ENCODE measurements at places on chromosomes 6 and 20.

- DNase-seq = no peak
Measured at GRCh38 chr20:63706027-63706695, 1.6 kb downstream of the ARFRP1 start.

DNA sequence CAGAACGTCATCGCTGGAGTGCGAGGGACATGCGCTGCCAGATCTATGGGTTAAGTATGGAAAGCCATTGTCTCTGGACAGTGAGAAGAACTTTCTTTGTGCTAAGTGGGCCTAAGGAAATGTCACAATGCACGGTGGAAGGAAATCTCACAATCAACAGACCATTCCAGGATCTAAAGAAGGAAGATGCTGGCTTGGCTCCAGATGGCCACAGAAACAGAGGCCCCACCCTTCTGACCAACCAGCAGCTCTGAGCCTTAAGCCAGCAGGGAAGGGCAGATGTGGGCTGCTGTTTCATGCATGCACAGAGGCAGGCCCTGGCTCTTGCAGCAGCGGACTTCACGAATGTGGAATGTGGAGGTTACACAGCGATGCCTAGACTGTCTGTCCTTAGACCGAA lies 156.3 kb downstream of the SOBP start:
- no peak for DNase-seq

DNA sequence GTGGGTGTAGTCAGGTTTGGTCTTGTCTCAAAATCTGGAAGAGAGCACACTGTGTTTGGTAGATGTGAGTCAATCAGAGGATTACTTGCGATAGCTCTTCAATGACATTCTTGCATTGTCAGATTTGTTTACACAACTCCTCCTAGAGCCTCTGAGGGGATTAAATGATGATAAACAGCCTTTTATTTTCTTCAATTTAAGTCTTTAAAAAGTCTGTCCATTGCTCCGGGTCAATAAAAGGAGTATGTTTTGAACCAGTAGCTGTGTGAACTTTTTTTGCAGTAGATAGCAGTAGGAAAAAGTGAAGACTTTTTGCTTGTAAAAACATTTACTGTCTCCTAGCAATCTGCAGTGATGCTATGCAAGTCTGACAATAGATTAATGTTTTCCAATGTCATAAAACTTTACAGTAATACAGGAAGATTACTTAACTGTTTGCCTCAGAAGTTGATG lies 49.9 kb downstream of the GJA1 start:
- no peak for DNase-seq

GRCh38 chr6:150157081-150157480 lies 14.2 kb downstream of the PPP1R14C start:
- no peak for DNase-seq

DNA sequence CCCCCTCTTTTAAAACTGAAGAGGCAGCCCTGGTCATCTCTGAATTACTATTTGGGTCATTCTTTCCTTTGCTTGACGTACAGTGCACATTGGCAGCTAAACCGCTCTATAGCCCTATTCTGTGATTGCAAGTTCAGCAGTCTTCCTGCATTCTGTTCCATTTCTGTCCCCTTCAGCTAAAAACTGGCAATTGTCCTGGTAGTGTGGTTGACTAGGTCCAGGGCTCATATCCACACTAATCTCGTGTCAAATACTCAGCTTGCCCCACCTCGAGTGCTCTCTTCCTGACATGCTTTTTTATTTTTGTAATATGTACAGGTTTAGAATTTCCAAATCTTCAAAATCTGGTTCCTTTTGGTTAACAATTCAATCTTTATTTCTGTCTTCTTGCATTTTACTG lies 282.1 kb downstream of the THBS2 start:
- no peak for DNase-seq

DNA sequence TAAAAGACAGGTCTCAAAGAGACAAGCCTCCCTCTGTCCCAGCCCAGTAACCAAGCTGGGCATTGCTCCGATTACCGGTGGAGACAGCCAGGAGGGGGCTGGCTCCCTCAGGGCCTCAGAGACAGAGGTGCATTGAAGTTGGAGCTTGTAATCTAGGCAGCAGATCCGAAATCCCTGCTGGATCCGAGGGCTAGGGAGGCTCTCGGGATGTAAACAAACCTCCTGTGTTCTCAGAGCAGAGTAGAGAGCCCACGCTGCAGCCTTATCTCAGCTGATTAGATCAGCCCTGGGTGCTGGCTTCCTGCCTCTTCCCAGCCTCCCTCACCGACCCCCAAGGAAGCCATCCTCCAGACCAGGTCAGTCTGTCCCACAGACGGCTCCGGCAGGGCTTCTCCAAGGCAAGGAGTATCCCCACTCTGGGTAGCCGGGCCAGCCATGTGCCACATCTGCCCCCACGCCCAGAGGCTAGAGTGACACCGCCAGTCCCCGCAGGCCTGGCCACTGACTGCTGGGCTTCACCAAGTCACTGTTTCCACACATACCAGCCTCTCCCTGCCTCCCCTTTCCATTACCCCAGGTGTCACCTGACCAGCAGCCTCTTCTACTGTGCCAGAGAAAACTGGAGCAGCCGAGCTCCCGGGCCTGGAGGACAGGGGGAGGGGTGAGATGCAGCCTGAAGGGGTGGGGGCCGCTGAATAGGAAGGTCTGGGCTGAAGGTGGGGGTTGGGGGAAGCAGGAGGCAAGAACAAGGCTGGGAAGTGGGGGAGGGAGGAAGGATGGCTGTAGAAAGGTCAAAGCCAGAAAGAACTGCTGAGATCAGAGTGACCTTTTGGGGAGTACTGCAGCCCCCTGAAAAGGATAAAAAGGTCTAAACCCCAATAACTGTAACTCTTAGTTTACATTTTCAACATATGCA lies 6.0 kb downstream of the SDC4 start:
- DNase-seq = no peak

DNA sequence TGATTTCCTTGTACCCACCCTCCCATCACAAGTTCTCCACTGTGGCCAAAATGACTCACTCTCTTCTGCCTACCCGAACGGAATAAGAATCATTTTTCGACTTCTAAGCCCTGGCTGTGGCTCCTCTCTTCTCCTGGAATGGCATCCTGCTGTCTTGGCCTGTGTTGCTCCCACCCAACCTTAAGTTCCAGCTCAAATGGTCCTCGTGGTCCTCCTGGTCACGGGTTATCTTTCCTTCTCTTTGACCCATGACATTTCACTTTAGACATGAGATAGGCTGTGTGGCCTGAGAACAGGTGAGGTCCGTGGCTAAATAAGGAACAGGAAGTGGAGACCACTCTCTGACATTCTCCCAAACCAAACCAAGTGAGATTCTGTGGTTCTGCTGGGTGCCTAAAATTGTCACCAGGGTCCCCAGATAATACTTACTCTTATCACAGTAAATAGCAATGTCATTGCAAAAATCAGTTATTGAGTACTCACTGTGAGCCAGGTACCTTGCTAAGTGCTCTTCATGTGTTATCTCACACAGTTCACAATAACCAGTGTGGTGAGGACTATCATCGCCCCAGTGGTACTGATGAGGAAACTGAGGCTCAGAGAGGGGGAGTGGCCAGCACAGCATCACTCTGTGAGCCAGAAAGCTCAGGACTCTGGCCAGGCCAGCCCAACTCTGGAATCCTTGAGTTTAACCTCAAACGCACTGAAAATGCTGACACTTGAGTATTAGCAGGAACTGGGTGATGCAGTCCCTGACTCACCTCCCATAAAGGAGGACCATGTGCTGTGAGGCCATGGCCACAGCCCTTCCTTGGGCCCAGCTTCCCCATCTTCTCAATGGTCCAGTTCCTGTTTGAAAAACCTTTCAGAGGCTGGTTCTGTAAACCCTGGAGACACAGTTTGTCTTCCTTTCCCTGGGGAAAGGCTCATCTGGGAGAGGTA lies 74.8 kb upstream of the SIRPA start:
- no peak for DNase-seq

- no peak for DNase-seq
Measured at GRCh38 chr6:51554029-51554428, 533.4 kb downstream of the PKHD1 start.

DNA sequence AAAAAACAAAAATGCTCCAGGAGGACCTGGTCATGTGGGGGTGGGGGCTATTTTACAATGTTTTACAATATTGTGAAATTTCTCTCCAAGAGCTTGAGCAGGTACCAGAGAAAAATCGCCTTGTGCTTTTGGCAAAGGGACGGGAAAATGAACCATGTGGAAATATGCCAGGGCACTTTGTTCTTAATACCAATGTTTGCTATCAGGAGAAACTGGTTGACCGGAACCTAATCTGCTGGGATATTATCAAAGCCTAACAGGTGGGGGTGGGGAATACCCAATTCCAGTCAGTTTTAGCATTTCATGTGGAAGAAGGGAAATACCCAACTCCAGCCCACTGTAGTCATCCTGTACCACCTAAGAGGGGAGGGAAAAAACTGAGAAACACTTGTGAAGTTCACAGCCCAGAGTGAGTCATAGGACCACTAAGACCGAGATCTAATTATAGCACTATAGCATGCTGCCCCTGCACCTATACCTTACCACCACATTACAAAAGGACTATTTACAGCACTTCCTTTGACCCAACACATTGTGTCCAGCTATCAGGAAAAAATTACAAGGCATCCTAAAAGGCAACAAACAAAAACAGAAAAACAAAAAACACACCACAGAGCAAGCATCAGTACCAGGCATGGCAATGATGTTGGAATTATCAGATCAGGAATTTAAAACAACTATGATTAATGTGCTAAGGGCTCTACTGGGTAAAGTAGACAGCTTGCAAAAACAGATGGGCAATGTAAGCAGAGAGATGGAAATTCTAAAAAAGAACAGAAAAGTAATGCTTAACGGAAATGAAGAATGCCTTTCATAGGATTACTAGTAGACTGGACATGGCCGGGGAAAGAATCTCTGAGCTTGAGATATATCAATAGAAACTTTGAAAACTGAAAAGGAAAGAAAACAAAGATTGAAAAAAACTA lies 84.1 kb upstream of the POPDC3 start:
- DNase-seq = no peak

GRCh38 chr20:4234128-4234527 lies 218.8 kb upstream of the RNF24 start:
- no peak for DNase-seq

DNA sequence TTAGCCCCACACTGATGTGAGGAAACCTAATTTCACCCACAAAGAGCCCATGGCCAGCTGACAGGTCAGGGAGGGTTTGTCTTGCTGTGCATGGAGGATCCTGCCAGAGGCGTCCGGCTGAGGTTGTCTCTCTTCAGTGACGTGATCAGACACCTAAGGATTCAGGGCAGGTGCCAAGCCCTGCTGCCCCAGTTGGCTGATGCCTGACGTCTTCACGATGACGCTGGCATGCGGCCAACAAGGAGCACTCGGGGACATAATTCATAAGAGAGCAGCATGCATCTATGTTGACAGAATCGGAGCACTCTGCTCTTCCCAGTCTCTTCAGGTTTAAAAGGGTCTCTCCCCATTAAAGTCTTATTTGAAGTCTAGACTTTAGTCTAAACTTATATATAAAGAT lies 47.8 kb downstream of the PSMB1 start:
- DNase-seq = no peak

DNA sequence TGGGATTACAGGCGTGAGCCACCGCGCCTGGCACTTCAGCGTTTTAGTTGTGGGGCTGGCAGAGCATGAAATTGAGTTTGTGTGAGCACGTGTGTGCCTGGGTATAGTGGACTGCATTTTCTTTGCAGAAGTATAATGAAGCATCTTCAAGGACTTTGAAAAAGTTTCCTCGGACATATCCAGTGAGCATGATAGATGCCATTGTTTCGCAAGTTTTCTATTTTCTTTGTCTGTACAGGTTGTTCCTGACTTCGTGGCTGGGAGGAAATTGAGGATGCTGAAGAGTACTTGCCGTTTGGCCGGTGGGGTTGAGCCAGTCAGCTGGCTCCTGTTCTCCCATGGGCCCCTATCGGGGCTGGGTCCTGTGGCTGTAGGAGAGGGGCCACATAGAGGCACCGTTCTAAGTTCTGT lies 55.9 kb downstream of the RREB1 start:
- DNase-seq = no peak

- DNase-seq = no peak
Measured at GRCh38 chr20:18740726-18741125, 72.9 kb upstream of the SCP2D1 start.

DNA sequence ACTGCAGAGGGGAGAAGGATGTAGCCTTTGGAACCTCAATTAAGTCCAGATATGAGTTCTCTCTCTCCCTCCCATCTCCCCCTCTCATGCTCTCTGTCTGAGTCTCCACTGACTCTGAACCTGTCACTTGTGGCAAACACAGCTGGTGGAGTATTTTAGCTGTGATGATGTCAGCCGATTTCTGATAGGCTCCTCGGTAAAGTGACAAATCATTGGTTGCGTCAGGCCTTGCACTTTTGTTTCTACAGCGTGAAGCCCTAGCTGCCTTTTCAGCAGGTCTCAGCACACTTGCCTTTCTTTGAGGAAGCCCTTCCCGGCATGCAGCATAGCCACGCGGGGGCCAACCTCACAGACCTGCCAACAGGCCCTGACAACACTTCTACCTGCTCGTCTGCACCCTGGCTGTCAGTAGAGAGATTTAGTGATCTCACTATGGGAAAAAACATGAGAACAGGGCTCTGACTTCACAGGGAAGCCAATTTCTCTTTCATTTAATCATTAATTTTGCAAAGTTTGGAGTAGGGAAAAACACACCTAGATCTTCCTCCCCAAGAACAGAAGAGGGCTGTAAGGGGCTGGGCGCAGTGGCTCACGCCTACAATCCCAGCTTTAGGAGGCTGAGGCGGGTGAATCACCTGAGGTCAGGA lies 84.4 kb downstream of the GMPR start:
- DNase-seq = peak; percentile 83

DNA sequence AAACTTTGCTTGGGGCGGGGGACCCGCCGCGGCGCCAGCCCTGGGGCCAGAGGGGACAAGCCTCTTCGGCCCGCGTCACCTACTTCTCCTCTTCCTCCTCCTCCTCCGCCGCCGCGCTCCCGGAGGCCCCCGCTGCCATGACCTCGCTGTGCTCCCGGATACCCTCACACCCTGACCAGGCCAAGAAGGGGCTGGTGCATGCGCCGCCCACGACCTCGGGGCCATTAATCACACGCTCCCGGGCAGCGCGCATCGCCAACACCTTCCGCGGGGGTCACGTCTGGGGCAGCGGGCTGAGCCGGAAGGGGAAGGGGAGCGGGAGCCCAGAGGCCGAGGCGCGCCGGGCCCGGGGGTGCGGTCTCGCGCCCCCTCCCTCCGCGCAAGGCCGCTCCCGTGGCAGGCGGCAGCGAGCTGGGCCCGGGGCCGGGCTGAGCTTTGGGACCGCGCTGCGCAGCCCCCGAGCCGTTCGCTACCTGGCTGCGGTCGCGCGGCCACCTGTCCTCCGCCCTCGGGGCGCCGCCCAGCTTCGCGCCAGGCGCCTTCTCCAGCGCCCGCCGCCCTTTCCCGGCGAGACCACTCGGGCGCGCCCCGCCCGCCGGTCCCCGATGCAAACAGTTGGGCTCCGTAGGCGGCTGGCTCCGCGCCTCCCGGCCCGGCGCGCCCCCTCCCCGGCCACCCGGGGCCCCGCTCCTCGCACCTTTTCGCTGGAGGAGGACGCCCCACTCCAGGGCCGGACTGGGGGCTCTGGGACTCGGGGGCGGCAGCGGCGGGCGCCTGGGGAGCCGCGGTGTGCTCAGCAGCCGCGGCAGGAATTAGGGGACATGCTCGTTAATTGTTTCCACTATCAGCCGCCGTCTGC lies 575 bp upstream of the CNR1 start:
- DNase-seq = no peak

DNA sequence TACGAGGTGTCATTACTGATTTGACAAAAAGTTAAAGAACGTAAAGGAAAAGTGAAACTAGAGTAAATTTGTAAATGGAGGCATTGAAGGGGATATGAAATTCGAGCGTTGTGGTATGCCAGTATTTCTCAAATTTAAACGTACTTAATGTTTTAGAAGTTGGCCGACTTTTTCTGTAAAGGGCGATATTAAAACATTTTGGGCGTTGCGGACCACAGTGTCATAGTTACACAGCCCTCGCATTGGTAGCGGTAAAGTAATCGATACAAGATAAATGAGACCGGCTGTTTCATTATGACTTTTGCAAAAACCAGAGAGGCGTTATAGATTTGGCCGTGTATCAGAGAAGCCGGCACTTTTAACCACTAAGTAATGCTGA lies 39.6 kb downstream of the OR2B2 start:
- no peak for DNase-seq
